ENCODE measurements at places on chromosomes 11 and 22. TPM values are rescaled to one million over a fixed set of nuclear protein-coding genes. Genes with fewer than 3 reads are reported as not detected.

- DNase-seq: no peak
- H3K27ac ChIP-seq: no peak overlapping the region
- H3K36me3 ChIP-seq: no peaks in the 10 kb centered on the region
- H3K4me1 ChIP-seq: peaks cover 4% of the 10 kb centered on the region
- no peak overlapping the region for H3K4me3 ChIP-seq
- H3K27me3 ChIP-seq: no peaks in the 10 kb centered on the region
These were observed 38.4 kb downstream of the KCNC1 start for GRCh38 chr11:17772704-17773600.

- H3K4me3 ChIP-seq: no peak overlapping the region
- H3K27me3 ChIP-seq: peaks cover 33% of the 10 kb centered on the region
- no peak for DNase-seq
- H3K4me1 ChIP-seq: 0 out of 2 replicates have a peak, but pooled peaks cover 3% of the 10 kb centered on the region
These were observed 158.8 kb downstream of the TTC17 start for GRCh38 chr11:43517518-43517917.

DNA sequence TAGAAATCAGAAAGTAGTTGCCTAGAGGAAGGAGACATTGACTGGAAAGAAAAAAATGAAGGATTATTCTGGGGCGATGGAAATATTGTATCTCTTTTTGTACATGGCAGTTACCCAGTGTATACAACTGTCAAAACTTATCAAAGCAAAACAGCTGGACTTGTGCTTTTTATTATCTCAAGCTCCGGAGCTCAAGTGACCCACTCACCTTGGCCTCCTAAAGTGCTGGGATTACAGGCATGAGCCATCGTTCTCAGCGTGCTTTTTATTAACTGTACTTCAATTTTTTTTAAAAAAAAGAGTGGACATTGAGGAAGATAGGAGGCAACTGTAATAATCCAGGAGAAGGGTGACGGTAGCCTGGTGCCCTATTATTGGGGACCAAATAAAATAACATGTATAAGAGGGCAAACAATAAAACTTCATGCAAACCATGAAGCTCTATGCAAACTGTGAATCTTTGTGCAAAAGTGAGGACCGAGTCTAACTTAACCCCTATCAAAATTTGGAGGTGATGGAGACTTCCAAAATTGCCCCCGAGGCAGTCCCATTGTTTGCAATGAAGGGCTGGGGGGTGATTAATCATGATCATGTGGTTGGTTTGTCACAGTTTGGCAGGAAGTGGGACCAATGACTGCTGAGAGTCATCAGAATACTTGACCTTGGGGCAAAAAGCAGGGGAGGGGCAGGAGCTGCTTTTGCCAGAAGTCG lies 23.5 kb downstream of the FZD4 start:
- no peak overlapping the region for H3K27ac ChIP-seq
- H3K36me3 ChIP-seq: no peaks in the 10 kb centered on the region
- no peak overlapping the region for H3K4me3 ChIP-seq
- peaks cover 38% of the 10 kb centered on the region for H3K4me1 ChIP-seq
- DNase-seq: no peak
- no peaks in the 10 kb centered on the region for H3K27me3 ChIP-seq

The YPEL1 gene
- total RNA-seq: 7.7 TPM

The DDTL gene
- 5.8 TPM for total RNA-seq

The GUCY1A2 gene
- 0.90 TPM for total RNA-seq

The OR51Q1 gene
- not detected for total RNA-seq
